Activated CD4-positive, CD25-positive, alpha-beta regulatory T cell treated with anti-CD3 and anti-CD28 coated beads, Interleukin-2, amount 50 U/mL, for 72 hours (primary cell): ENCODE measurements at places on chromosomes 13 and 19.
A peak's percentile ranks its signal among the peaks of the same experiment; 100 is the strongest.

- DNase-seq: no peak
Observed at GRCh38 chr19:8607386-8607785, 3.1 kb downstream of the ADAMTS10 start.

- DNase-seq: peak; percentile 15
Observed at GRCh38 chr19:51135986-51136762, 5.9 kb upstream of the SIGLEC7 start.

DNA sequence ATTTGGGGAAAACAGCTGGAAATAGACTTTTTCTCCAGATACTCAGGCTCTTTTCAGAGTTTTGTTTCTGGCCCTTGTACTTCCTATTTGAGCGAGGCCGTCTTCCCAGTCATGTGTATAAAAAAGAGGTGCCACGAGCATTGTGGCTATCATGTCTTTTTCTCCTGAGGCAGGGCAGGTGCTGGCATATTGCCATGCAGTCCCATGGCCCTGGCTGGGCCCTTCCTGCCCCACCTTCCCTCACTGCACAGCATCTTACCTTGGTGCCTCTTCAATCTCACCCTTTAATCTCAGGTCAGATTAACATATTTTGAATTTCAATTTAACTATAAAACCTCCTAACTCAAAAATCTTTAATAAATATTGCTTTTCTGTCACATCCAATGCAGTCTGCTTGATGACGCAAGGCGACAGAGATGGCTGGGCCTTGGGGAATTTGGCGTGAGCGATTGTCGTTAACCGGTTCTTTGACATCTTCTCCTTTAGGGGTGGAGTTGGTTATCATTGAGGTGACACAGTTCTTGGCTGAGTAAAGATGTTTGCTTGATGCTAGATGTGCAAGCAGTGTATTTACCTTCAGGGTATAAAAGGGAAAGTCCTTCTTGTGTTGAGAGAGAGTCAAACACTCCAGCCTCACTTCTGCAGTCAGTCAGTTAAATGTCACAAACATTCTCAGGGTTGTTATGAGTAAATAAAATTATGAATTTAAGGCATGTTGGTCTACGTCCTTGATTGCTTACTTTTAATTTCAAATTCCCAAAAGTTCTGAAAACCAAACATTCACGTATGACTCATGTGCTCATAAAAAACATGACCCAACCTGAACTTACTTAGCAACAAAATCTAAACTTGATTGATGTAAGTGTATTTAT, 289.9 kb downstream of the MYO16 start:
- DNase-seq: no peak

- no peak for DNase-seq
Observed at GRCh38 chr13:32791545-32792172, 205.4 kb downstream of the PDS5B start.

DNA sequence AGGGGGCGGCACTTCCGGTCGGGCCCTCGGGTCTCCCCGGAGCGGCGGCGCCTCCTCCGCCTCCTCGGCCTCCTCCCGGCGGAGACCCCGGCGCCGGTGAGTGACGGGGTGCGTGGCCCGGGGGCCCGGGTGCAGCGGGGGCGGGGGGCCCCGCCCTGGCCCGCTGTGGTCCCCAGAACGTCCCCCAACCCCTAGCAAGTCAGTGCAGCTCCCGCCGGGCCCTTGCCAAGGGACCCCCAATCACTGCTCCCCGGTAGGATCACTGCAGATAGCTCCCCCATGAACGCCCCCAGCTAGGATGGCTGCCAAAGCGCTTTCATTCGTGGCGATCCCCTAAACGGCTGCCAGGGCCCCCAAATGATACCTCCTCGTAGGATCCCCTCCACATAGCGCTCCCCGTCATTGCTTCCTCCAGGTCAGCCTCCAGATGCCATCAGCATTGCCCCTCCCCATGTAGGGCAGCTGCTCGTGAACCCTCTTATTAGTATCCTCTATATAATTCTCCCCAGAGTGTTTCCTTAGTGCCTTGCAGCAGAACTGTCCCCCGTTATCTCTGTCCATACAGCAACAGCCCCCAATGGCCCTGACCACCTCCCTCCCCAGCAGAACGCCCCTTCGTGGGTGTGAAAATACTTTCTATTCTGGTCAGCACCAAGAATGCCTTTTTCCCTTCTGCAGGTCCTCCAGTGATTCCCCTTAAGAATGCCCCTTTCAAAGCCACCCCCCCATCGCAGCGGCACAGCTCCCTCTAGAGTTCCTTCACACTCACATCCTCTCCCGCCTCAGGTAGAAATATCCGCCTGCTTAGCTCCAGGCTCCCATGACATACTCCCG, at the start of gene ZNF865:
Gene ZNF865, plus strand, starts transcription at position 11 of the 834 bp plus-strand sequence. CDS start 7,972 bp downstream, outside the sequence.
- peak; percentile 56 for DNase-seq

GRCh38 chr19:6424195-6424938, at the start of gene KHSRP:
KHSRP (minus strand) TSS chr19:6424811; CDS start chr19:6424701, 110 bp downstream.
- DNase-seq: peak; percentile 50

DNA sequence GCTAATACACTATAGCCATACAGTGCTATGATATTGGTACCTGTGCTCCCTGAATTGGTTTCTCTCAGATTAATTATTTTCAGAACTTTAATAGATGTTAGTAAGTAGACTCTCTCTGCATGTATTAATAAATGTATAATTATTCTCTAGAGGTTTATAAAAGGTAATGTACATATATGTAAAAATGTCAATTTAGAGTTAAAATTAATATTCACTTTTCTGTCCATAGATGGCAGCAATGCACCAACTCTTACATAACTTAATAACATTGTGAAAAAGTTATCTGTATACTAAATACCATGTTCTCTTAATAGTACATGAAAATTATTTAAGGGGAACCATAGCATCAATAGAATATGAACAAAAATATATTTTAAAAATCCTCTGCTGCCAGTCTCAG, 515.0 kb upstream of the KLHL1 start:
- no peak for DNase-seq

- DNase-seq: no peak
Observed at GRCh38 chr19:45571457-45572220, 13.0 kb downstream of the OPA3 start.
